ENCODE measurements at places on chromosomes 3 and 15. TPM values are rescaled to one million over a fixed set of nuclear protein-coding genes. Genes with fewer than 3 reads are reported as not detected.

C3orf20 gene
- not detected for total RNA-seq

ZNF80 gene
- not detected for total RNA-seq

CPNE4 gene
- not detected for total RNA-seq

TEX55 gene
- total RNA-seq, result not detected

NRROS gene
- 8.8 TPM for total RNA-seq

SPESP1 gene
- total RNA-seq, result not detected
